ENCODE measurements at places on chromosomes 5 and 9.

DNA sequence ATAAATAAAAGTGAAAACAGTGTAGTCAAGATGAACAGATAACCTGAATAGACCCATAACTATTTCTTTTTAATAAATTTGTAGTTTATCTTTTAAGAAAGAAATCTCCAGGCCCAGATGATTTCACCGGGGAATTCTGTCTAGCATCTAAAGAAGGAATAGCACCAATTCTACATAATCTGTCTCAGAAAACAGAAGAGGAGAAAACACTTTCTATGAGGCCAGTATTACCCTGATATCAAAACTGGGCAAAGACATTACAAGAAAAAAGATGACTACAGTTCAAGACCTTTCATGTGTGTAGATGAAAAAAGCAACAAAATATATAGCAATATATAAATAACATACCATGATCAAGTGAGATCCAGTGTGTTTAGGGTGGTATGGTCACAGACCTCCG, 31.4 kb downstream of the TTC23L start:
- no peak for DNase-seq

GRCh38 chr9:109914280-109915027, 134.5 kb downstream of the PALM2AKAP2 start:
- DNase-seq = no peak

- DNase-seq = no peak
Measured at GRCh38 chr5:158406884-158407823, 548.2 kb upstream of the CLINT1 start.

GRCh38 chr5:176660530-176660859, 13.2 kb downstream of the TSPAN17 start:
- DNase-seq = no peak

- DNase-seq = no peak
Measured at GRCh38 chr9:85224729-85225128, 517.0 kb downstream of the AGTPBP1 start.

- DNase-seq = no peak
Measured at GRCh38 chr9:117265253-117265652, 149.6 kb downstream of the ASTN2 start.

DNA sequence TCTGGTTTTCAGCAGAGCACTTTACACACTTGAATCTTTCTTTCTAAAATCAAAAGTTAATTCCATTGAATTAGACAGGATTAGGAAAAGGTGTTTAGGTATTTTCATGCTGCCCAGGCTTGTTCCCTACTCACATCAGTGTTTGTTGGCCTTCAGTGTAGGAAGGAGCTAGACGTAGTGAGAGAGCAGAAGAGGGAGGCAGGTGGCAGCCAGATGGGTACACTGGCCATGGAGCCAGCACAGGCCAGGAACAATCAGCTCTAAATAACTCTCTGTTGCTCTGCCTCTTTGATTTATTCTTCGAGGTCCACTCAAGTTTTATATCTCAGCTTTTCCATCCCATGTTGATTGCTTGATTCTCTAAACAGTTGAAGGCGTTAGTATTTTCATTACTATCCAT, 529.6 kb downstream of the PSAT1 start:
- no peak for DNase-seq
